Right ventricle myocardium superior (tissue), 1 donor: ENCODE measurements at places on chromosomes 7 and 10. TPM values are rescaled to one million over a fixed set of nuclear protein-coding genes. Genes with fewer than 3 reads are reported as not detected.

Gene FAM20C
- total RNA-seq, result 23.4 TPM

Gene AKR1D1
- not detected for total RNA-seq

Gene OGDHL
- total RNA-seq, result 1.8 TPM

Gene LRIT1
- 0.13 TPM for total RNA-seq

Gene IDI2
- 0.16 TPM for total RNA-seq
